ENCODE measurements at places on chromosomes 12 and 14. TPM values are rescaled to one million over a fixed set of nuclear protein-coding genes. Genes with fewer than 3 reads are reported as not detected.

GRCh38 chr14:35482994-35483515 lies 50.9 kb upstream of the INSM2 start:
- DNase-seq: no peak
- no peak overlapping the region for H3K27ac ChIP-seq
- H3K4me3 ChIP-seq: no peak overlapping the region
- H3K27me3 ChIP-seq: no peaks in the 10 kb centered on the region

DNA sequence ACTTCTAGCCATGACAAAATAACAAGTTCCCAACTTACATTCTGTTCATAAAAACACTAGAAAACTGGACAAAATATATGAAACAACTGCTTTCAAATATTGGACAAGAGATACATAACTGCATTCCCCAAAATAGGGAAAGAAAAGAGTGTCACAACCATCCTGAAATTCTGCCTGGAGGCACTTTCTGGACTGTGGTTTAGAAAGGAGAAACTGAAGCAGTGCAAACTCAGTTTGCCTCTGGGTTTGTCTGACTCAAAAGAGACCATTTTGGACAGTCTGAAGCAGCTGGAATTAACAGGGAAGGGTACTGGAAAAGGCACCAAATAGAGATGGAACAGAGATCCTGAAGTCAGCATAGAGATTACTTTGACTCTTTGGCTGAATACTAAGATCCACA lies 11.3 kb upstream of the SYT1 start:
- no peaks in the 10 kb centered on the region for H3K27me3 ChIP-seq
- H3K36me3 ChIP-seq: no peaks in the 10 kb centered on the region
- H3K4me3 ChIP-seq: no peak overlapping the region
- H3K27ac ChIP-seq: no peak overlapping the region
- DNase-seq: no peak

- H3K27ac ChIP-seq: no peak overlapping the region
- H3K27me3 ChIP-seq: no peaks in the 10 kb centered on the region
- no peaks in the 10 kb centered on the region for H3K36me3 ChIP-seq
- H3K4me3 ChIP-seq: no peak overlapping the region
- DNase-seq: no peak
- no peaks in the 10 kb centered on the region for H3K4me1 ChIP-seq
Observed at GRCh38 chr14:49050822-49051221, 535.4 kb downstream of the RPS29 start.

Gene FGF6
- not detected for total RNA-seq

Gene TAS2R20
- total RNA-seq: not detected

GRCh38 chr12:59708064-59708463 lies 112.2 kb downstream of the SLC16A7 start:
- no peak for DNase-seq
- H3K27ac ChIP-seq: no peak overlapping the region
- no peak overlapping the region for H3K4me3 ChIP-seq
- no peaks in the 10 kb centered on the region for H3K27me3 ChIP-seq

- no peak overlapping the region for H3K4me3 ChIP-seq
- no peak overlapping the region for H3K27ac ChIP-seq
- no peaks in the 10 kb centered on the region for H3K36me3 ChIP-seq
- no peak for DNase-seq
- no peaks in the 10 kb centered on the region for H3K4me1 ChIP-seq
Observed at GRCh38 chr12:24617471-24617870, 331.4 kb downstream of the BCAT1 start.

DNA sequence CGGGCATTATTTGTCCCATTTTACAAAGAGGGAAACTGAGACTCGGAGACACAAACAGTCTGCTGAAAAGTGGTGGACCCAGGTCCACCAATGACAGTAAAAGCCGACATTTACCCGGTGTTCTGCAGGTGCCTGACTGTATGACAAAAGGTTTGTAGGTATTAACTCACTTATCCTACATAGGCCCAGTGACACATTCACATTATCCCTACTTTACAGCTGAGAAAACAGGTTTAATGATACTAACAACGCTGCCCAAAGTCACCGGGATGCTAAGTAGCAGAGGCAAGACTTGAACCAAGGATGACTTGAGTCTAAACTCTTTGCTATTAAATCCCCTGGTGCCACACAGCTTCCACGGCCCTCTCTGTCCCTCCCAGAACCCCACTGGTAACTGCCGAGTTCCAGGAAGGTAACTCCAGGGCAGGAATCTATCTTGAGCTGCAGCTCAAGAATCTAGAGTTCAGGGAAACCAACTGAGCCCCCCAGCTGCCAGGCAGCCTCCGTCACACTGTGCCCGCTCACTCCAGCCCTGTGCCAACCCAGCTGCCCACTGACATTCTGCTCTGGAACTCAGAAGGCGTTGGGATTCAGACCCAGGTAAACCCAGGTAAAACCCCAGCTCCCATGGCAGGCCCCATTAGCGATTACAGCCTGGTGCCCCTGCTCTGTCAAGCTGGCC lies 33.7 kb downstream of the SYNE3 start:
- no peak for DNase-seq
- peak overlapping the region; percentile 71 for H3K27ac ChIP-seq

DNA sequence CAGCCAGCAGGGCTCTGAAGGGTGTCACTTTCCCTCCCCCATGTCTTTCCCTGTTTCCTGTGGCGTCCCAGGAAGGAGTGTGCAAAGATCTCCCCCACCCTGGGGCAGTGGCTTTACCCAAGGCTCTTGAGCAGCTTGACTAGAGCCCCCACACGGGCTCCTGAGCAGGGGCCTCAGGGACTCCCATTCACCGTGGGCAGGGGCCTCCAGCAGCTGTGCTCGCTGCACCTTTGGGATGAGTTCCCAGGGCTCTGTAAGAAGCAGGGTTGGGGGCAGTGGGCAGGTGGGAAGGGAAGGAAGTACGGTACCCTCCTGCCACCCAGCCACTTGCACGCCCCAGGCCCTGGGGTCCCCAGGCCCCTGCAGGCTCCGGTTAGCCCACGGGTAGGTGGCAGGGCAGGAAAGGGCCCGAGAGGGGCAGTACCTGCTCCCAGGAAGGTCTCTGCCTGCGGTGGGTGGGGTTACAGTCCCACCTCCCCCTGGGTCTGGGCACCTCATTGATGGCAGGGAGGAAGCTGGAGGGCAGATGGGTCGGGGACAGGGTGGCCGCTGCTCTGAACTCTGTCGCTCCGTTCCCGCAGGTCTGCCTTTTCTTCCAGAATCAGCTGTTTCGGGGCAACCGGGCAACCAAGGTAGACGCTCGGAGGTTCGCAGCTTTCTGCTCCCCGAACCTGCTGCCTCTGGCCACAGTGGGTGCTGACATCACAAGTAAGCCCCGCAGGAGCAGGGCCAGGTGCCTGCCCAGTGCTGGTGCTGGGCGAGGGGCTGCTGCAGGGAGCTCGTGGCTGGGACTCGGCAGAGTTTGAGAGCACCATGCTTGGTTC lies 13.0 kb downstream of the ASPG start:
- no peak overlapping the region for H3K4me3 ChIP-seq
- DNase-seq: no peak
- peaks cover 36% of the 10 kb centered on the region for H3K4me1 ChIP-seq
- H3K27me3 ChIP-seq: no peaks in the 10 kb centered on the region

- no peaks in the 10 kb centered on the region for H3K4me1 ChIP-seq
- H3K27ac ChIP-seq: no peak overlapping the region
- no peaks in the 10 kb centered on the region for H3K27me3 ChIP-seq
- H3K36me3 ChIP-seq: no peaks in the 10 kb centered on the region
Observed at GRCh38 chr14:95346820-95347219, 27.1 kb upstream of the CLMN start.

Gene OTX2
- total RNA-seq: not detected

DNA sequence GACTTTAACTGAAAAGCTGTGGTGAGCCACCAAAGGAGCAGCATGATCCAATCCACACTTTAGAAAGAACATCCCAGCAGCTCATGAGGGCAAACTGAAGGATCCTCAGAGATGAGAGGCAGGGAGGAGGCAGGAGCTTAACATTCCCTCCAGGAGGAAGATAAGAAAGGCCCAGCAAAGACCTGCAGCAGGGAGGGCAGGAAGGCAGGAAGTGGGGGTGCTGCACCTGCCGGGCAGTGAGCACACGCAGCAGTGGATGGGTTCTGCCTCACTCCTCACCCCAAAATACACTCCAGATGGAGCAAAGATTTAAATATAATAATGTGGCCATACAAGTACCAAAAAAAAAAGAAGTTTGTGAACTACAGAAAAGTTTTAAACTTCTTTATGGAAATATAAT lies 48.4 kb downstream of the GCH1 start:
- no peaks in the 10 kb centered on the region for H3K4me1 ChIP-seq
- no peak for DNase-seq

GRCh38 chr12:111687255-111687654 lies 1.4 kb downstream of the ACAD10 start:
- H3K27ac ChIP-seq: no peak overlapping the region
- H3K4me3 ChIP-seq: no peak overlapping the region
- H3K27me3 ChIP-seq: no peaks in the 10 kb centered on the region
- H3K36me3 ChIP-seq: peaks cover 4% of the 10 kb centered on the region

- peaks cover 4% of the 10 kb centered on the region for H3K36me3 ChIP-seq
- H3K27me3 ChIP-seq: no peaks in the 10 kb centered on the region
- no peak for DNase-seq
- no peak overlapping the region for H3K4me3 ChIP-seq
- H3K27ac ChIP-seq: no peak overlapping the region
Observed at GRCh38 chr14:89292579-89293313, 124.3 kb downstream of the FOXN3 start.

- H3K36me3 ChIP-seq: no peaks in the 10 kb centered on the region
- no peak overlapping the region for H3K27ac ChIP-seq
- no peak overlapping the region for H3K4me3 ChIP-seq
Observed at GRCh38 chr12:67002720-67003119, 266.4 kb upstream of the CAND1 start.

Gene RNF212B
- total RNA-seq: not detected

Data from esophagus squamous epithelium (tissue), 5 donors.